ENCODE measurements at places on chromosomes 16 and 17.

DNA sequence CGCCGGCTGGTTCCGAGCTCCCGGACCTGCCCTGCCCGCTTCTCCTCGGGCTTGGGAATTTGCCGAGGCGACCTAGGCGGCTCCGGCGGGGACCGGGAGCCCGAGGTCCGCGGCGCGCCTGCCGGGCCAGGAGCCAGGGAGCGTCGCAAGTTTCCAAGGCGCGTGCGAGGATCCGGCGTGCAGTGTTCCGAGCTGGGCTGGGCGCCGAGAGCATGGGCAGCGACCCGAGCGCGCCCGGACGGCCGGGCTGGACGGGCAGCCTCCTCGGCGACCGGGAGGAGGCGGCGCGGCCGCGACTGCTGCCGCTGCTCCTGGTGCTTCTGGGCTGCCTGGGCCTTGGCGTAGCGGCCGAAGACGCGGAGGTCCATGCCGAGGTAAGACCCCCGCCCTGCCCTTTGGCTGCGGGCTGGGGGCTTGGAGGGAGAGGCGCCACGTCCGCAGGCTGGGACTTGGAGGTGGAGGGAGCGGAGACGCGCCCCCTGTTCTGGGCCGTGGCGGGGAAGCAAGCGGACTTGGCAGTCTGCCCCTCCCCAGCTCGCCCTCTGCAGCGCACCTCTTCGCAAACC lies 668 bp downstream of the MMP15 start:
- DNase-seq, result no peak
- H3K4me1 ChIP-seq, result peaks cover 56% of the 10 kb centered on the region
- peak overlapping the region; percentile 88 for H3K4me3 ChIP-seq
- no peaks in the 10 kb centered on the region for H3K27me3 ChIP-seq
- H3K36me3 ChIP-seq, result no peaks in the 10 kb centered on the region
- peak overlapping the region; percentile 95 for H3K27ac ChIP-seq

DNA sequence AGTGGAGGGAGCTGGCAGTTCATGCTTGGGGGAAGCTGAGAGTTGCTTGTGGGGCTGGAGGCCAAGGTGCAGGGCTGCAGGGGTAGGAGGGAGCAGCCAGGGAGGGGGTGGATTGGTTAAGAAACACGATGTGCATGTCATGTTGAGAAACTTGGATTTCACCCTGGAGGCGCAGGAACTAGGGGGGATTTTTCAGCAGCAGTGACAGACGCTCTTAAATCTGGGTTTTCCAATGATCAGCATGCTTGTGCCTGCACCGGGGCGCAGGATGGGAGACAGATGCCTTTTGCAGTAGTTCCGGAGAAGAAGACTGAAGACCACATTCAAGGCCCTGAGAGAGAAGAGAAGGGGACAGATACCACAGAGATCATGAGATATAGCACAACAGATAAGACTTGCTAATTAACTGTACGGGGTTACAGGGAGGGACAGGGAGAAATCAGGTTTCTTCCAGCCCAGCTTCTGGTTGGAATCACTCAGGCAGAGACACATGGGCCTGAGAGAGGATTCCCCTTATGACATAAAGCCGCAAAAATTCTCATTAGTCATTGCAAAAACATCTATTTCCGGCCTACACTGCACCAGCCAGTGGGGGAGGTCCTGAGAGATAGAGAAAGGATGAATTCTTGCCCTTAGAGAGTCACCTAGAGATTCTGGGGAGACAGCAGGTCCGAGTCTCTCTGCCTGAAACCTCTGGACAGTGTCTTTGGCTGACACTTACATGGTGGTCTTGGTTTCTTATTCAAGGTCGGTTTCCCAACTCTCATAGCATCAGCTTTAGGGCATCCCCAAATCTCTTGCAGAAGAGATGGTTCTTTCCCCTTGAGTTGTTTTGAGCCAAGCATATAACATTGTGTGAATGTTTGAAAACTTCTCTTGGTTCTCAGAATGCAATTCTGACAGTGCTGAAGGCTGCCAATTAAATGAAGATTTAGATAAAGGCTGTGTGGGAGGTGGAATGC lies 27.1 kb downstream of the CDH13 start:
- H3K27me3 ChIP-seq, result no peaks in the 10 kb centered on the region
- peak; percentile 19 for DNase-seq
- no peak overlapping the region for H3K4me3 ChIP-seq
- H3K27ac ChIP-seq, result no peak overlapping the region

DNA sequence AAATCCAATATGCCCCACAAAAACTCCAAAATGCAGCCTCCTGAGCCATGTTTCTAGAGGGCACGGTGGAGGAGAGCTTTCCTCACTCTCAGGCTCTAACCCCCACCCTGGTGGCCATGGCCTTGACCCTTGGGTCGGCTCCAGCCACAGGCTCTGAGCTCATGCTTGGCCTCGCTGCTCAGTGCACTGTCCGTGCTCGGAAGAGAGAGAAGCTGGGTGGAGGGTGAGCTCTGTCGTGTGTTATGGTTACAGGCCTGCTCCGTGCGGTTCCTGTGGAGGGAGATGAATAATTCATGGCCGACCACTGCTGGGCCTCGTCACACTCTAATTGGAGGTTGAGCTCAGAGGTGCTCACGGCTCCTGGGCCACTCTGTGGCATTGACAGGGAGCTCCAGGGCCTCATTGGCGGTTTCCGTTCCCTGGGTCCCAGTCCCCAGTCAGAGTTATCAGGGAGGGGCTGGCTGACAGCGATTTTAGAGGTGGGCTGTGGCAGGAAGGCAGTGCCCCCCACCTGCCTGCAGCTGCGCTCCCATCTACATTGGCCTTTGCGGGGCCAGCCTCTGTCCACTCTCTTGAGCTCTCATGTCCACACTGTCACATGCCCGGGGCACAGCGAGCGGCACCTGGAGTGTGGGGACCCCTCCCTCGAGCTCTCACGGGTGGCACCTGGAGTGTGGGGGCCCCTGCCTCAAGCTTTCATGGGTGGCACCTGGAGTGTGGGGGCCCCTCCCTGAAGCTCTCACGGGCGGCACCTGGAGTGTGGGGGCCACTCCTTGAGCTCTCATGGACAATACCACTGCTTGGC lies 24.9 kb downstream of the ACSF3 start:
- peaks cover 51% of the 10 kb centered on the region for H3K36me3 ChIP-seq
- H3K27ac ChIP-seq, result no peak overlapping the region
- DNase-seq, result peak; percentile 77
- H3K27me3 ChIP-seq, result no peaks in the 10 kb centered on the region

DNA sequence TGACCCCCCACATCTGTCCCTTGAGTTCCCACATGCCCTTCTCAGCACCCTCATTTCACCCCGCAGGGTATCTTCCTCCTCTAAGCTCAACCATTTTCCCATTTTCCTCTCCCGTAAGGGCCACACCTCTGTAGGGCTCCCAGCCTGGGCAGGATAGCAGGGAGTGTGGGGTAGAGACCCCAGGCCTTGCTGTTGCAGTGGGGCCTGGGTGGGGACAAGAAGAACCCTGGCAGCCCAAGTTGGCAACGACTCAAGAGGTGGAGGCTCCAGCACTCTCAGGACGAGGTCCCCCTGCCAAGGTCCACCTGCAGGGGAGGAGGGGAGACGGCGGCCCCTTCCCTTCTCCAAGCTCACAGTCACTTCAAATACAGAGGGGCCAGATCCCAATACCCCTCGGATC lies 2.0 kb upstream of the TMEM92 start:
- no peak overlapping the region for H3K27ac ChIP-seq
- H3K4me3 ChIP-seq, result no peak overlapping the region
- no peaks in the 10 kb centered on the region for H3K36me3 ChIP-seq

GRCh38 chr17:11924076-11924475 lies 73.2 kb downstream of the ZNF18 start:
- H3K4me1 ChIP-seq, result peaks cover 11% of the 10 kb centered on the region
- H3K27ac ChIP-seq, result no peak overlapping the region
- H3K36me3 ChIP-seq, result no peaks in the 10 kb centered on the region
- no peak for DNase-seq
- H3K27me3 ChIP-seq, result no peaks in the 10 kb centered on the region

GRCh38 chr16:9090101-9090959 lies 1.1 kb upstream of the HAPSTR1 start:
- DNase-seq, result no peak
- peak overlapping the region; percentile 87 for H3K4me3 ChIP-seq

- no peak overlapping the region for H3K4me3 ChIP-seq
- H3K27ac ChIP-seq, result no peak overlapping the region
- no peaks in the 10 kb centered on the region for H3K36me3 ChIP-seq
- no peaks in the 10 kb centered on the region for H3K27me3 ChIP-seq
Measured at GRCh38 chr16:78478267-78478861, 378.9 kb downstream of the WWOX start.

DNA sequence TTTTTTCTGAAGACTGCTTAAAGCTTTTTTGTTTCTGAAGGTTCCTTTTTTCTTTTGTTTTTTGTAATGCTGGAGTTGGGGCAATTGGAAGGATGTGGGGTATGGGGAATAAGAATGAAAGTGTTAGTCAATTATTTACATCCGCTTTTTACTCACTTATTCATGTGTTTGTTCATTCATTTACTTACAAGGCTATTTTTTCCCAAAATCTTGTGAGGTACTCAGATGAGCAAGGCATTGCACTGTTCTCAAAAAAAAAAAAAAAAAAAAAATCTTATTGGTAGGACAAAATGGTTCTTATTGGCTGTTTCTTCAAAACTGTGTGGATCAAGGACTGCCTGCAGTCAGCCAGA lies 55.7 kb downstream of the PLD6 start:
- H3K36me3 ChIP-seq, result peaks cover 50% of the 10 kb centered on the region
- 0 out of 2 replicates have a peak, but pooled peaks cover 5% of the 10 kb centered on the region for H3K4me1 ChIP-seq
- H3K27ac ChIP-seq, result no peak overlapping the region
- H3K4me3 ChIP-seq, result no peak overlapping the region

- H3K27me3 ChIP-seq, result peaks cover 13% of the 10 kb centered on the region
- DNase-seq, result peak; percentile 53
- no peaks in the 10 kb centered on the region for H3K4me1 ChIP-seq
- no peak overlapping the region for H3K4me3 ChIP-seq
- no peak overlapping the region for H3K27ac ChIP-seq
- no peaks in the 10 kb centered on the region for H3K36me3 ChIP-seq
Measured at GRCh38 chr17:73657473-73658116, 13.3 kb upstream of the SDK2 start.

- no peak overlapping the region for H3K27ac ChIP-seq
- DNase-seq, result no peak
- H3K4me1 ChIP-seq, result peaks cover 11% of the 10 kb centered on the region
- no peaks in the 10 kb centered on the region for H3K27me3 ChIP-seq
Measured at GRCh38 chr17:611202-611601, 103.4 kb downstream of the VPS53 start.

DNA sequence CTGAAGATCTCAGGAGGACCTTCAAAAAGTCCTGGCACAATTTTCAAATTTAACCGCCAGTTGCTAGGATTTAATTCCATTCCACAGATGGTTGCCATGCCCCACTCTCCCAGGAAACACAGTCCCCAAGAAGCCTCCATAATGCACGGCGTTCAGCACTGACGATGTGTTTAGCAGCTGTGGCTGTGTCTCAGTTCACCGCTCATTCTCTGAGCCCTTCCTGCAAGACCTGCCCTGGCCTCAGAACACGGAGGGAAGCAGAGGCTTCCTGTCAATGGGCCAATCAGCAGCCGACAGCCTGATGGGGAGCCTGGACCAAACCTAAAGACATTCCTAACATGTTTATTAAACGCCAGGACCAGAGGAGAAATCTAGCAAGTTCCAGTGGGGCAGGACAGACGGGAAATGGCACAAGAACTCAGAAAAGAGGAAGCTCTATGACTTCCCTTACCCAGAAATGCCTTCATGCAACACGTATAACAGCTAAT lies 4.9 kb downstream of the MYLK3 start:
- H3K4me3 ChIP-seq, result no peak overlapping the region
- no peak overlapping the region for H3K27ac ChIP-seq
- H3K36me3 ChIP-seq, result no peaks in the 10 kb centered on the region
- H3K27me3 ChIP-seq, result no peaks in the 10 kb centered on the region
- peak; percentile 33 for DNase-seq
- peaks cover 35% of the 10 kb centered on the region for H3K4me1 ChIP-seq

DNA sequence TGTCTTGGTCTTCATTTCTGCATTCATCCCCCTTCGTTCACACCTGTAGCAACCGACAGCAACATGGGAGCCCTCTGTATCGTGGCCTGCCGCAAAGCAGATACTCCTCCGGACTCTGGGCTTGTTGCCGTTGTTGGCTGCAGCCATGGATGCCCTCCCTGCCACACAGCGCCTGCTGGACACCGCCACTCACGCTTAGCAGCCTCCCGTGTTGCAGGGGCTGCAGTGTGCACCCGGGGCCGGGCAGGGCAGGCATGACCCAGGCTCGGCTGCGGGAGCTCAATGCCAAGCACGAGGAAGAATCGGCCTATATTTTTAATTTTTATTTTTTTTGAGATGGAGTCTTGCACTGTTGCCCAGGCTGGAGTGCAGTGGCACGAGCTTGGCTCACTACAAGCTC lies 34.9 kb upstream of the ZNF629 start:
- H3K36me3 ChIP-seq, result no peaks in the 10 kb centered on the region
- no peak for DNase-seq
- H3K4me1 ChIP-seq, result peaks cover 50% of the 10 kb centered on the region
- H3K27ac ChIP-seq, result no peak overlapping the region
- no peaks in the 10 kb centered on the region for H3K27me3 ChIP-seq
- H3K4me3 ChIP-seq, result no peak overlapping the region

GRCh38 chr17:32962320-32962711 lies 29.3 kb upstream of the SPACA3 start:
- no peak for DNase-seq
- no peak overlapping the region for H3K27ac ChIP-seq
- peaks cover 7% of the 10 kb centered on the region for H3K4me1 ChIP-seq
- no peaks in the 10 kb centered on the region for H3K36me3 ChIP-seq
- no peaks in the 10 kb centered on the region for H3K27me3 ChIP-seq
- no peak overlapping the region for H3K4me3 ChIP-seq

- no peak overlapping the region for H3K27ac ChIP-seq
- H3K36me3 ChIP-seq, result no peaks in the 10 kb centered on the region
- H3K4me3 ChIP-seq, result no peak overlapping the region
- DNase-seq, result peak; percentile 53
- H3K4me1 ChIP-seq, result no peaks in the 10 kb centered on the region
Measured at GRCh38 chr17:77011173-77012011, 129.4 kb upstream of the SEC14L1 start.

- H3K27ac ChIP-seq, result no peak overlapping the region
- H3K36me3 ChIP-seq, result no peaks in the 10 kb centered on the region
- no peak for DNase-seq
- H3K4me3 ChIP-seq, result no peak overlapping the region
Measured at GRCh38 chr17:34442387-34443111, 79.5 kb upstream of the CCL1 start.

DNA sequence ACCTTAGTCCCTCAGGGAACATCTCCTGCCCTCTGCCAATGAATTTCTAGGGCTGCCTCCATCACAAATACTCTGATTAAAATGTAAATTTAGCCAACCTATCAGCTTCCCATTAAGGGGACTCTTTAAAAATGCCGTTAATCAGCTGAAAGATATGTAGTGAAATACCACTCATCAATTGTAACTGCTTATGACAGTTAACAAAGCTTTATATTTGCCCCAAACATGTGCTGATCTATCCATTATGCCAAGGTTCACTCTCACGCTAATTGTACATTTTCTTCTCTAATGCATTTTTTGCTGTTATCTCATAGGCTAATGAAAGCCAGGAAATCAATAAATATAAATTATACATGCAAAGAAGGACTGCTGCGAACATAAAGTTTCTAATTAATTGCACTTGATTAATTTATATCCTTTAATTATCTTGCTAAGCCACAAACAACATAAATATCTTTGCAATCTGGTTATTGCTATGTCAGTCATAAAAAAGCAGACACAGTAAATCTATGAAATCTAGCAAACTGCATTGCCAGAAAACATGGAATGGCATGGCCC lies 601.4 kb upstream of the SALL1 start:
- H3K4me3 ChIP-seq, result no peak overlapping the region
- no peak for DNase-seq
- H3K4me1 ChIP-seq, result no peaks in the 10 kb centered on the region
- H3K27ac ChIP-seq, result no peak overlapping the region
- no peaks in the 10 kb centered on the region for H3K36me3 ChIP-seq
